ENCODE measurements at places on chromosomes 2 and 18. TPM values are rescaled to one million over a fixed set of nuclear protein-coding genes. Genes with fewer than 3 reads are reported as not detected.

Gene MAPRE3
- total RNA-seq, result 35.7 TPM

Gene SCYGR4
- total RNA-seq, result not detected

Gene CCDC74B
- 5.6 TPM for total RNA-seq

Gene MC4R
- total RNA-seq, result 1.3 TPM

Gene ASAP2
- total RNA-seq, result 72.6 TPM

Gene CERKL
- 1.3 TPM for total RNA-seq

Gene NIFK
- 34.4 TPM for total RNA-seq

Gene FER1L5
- total RNA-seq, result 1.6 TPM

Gene CD207
- not detected for total RNA-seq

Gene KLHL41
- 2.8 TPM for total RNA-seq

Gene AMER3
- 45.4 TPM for total RNA-seq

Gene SP3
- total RNA-seq, result 204 TPM

Gene VWC2L
- total RNA-seq, result 7.8 TPM

Gene SFTPB
- not detected for total RNA-seq

Gene SIGLEC15
- total RNA-seq, result not detected

Gene MAL
- not detected for total RNA-seq

Gene ARHGAP28
- total RNA-seq, result 17.5 TPM

Gene CASP10
- 2.2 TPM for total RNA-seq

Gene RSAD2
- total RNA-seq, result 5.9 TPM

Gene LYG2
- not detected for total RNA-seq

Gene UGT1A5
- not detected for total RNA-seq

Gene IL1RL1
- total RNA-seq, result not detected

Gene FOXD4L1
- total RNA-seq, result 0.63 TPM

Gene PLGLB1
- total RNA-seq, result 44.1 TPM

Gene PLCD4
- total RNA-seq, result 2.2 TPM

Gene IL1B
- 2.2 TPM for total RNA-seq

Gene ANKRD23
- total RNA-seq, result 10.6 TPM

Gene ZSCAN30
- 31.0 TPM for total RNA-seq

Gene GPAT2
- total RNA-seq, result 3.1 TPM

Gene DNAH6
- total RNA-seq, result 10.6 TPM

Gene ERICH2
- not detected for total RNA-seq

Gene SAG
- total RNA-seq, result 0.63 TPM

Gene PROC
- not detected for total RNA-seq
